ENCODE measurements at places on chromosomes 3 and 15.

DNA sequence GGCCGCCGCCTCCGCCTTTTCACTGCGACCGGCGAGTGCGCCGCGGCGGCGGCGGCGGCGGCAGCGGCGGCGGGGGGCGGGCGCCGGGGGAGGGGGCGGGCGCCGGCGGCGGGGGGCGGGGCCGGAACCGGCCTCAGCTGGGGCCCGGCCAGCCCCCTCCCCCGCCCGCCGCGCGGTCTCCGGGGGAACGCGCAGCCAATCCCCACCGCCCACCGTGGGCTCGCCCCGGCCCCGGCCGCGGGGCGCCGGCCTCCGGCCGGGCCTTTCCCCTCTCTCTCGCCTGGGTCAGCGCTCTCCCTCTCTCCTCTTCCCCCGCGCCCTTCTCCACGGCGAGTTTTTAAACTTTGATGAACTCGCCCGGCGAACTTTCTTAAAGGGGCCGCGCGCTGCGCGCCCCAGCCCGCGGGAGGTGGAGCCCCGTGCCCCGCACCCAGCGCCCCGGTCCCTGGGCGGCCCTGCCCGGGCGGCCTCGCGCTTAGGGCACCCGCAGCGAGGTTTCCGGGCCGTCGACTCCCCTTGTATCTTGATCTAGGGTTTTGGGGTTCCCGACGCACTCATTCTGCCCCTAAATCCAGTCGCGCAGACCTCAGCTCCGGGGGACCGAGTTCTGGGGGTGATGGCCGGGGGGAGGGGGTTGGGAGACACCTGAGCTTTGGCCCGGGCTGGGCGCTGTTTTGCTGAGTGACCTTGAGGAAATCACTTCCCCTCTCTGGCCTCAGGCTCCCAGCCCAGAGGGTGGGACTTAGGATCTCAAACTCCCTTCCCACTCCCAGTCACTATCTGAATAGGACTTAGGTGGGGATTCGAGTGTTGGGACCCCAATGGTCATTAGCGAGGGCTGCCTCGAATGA lies at the start of gene RBPMS2:
RBPMS2 (minus strand) TSS at position 39 of the 851 bp plus-strand sequence. CDS start 270 bp downstream, outside the sequence.
- no peak for DNase-seq

DNA sequence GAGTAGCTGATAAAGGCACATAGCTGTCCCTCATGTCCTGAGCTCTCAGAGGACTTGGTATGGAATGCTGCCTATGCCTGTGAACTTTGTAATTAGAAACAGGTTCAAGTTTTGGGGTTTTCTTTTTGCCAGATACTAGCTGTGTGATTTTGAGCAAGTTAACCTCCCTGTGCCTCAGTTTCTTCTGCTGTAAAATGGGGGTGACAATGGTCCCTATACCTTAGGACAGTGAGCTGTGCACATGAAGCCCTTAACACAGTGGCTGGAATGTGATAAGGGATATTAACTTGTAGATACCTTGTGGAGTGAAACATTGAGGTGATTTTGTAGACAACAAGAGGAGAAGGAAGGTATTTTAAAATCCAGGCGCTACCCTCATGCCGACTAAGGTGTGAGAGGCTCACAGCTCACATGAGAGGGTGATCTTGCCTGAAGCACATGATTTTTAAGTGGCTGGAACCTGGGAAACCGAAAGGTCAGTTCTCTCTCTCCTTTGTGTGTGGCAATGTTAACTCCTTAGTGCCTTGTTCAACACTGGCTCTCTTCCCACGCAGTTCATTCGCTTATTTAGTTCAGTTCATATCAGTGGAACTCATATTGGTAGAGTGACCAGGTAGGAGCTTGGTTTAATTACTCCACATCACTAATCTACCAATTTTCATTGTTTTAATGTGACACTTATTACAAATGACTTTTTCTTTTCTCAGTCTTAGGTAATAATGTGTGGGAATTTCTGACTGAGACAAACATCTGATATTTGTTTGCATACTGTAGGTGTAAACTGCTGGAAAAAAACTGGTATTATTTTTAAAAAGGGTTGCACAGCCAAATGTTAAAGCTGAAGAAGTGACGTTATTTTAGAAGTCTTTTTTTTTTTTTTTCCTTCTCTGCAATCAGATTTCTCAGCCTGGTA lies 236.2 kb downstream of the ITPR1 start:
- no peak for DNase-seq

DNA sequence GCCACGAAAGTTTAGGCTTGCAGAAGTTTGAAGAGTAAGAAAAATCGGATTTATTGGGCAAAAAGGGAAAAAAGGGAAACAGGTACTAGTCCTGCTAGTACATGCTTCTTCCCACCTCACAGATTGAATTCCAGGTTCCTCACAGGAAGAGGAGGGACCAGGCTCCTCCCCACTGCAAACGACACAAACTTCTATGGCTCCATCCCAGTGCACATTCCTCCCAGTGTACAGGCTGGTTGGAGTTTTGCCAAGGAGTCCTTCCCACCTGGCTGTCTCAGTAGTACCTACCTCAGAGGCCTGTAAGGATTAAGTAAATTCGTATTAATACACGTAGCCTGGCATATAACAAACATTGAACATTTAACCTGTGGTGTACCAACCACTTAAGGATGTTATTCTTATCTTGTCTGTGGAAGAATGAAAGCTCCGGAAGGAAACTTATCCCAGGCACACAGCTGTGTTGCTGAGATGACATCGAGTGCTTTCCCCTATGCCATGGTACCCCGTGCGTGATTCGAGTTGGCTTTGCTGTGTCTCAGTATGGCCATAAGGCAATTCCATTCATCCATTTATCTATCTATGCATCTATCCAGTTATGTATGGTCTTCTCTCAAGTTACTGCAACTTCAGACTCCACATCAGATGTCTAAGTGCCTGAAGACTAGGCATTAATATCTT lies 294.3 kb downstream of the LRTM1 start:
- no peak for DNase-seq

- DNase-seq = no peak
Observed at GRCh38 chr3:37715358-37715757, 146.3 kb upstream of the CTDSPL start.

- no peak for DNase-seq
Observed at GRCh38 chr3:129988429-129988828, 13.9 kb downstream of the TRH start.

- no peak for DNase-seq
Observed at GRCh38 chr15:62637574-62637897, 405.0 kb upstream of the TPM1 start.

- DNase-seq = no peak
Observed at GRCh38 chr3:21377071-21377769, 373.8 kb downstream of the ZNF385D start.

Data from left renal pelvis (tissue), 4 donors.